ENCODE measurements at places on chromosomes 4 and X.

DNA sequence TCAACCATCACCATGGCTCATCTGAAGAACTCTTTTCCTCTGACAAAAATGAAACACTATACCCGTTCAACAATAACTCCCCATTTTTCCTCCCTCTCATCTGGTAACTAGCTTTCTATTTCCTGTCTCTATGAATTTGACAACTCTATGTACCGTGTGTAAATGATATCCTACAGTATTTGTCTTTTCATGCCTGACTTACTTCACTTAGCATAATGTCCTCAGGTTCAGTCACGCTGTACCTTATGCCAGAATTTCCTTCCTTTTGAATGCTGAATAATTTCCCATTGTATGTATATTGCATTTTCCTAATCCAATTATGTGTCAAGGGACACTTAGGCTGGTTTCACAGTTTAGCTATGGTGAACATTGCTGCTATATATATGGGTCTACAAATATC is 18.2 kb downstream of the MAGEA9 start:
- no peak for ATAC-seq

GRCh38 chrX:153565996-153566580 is 32.9 kb downstream of the CCNQ start:
- ATAC-seq = no peak

- peak; percentile 63 for ATAC-seq
Measured at GRCh38 chrX:48890934-48891401, 6.6 kb downstream of the TIMM17B start.

DNA sequence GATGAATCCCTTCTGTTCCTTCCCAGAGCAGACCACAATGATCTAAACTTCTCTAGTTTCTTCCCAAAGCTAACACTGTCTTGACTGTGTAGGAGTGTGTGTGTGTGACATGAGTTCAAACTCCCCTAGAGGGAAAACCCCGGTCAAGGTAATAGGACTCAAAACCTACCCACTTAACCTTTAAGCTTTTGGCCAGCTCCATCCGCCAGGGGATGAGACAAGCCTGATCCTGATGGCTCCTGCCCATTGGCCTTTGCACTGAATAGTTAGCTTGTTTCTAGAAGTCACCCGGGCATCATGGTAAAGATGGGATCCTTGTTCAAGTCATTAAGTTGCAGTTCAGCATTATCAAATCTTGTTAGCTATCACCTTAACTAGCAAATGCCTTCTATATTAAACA is 738.4 kb downstream of the RPA4 start:
- ATAC-seq = no peak

- no peak for ATAC-seq
Measured at GRCh38 chr4:96317891-96318290, 478.0 kb downstream of the PDHA2 start.

GRCh38 chr4:84582302-84582987 is 482 bp upstream of the CDS1 start:
- ATAC-seq = peak; percentile 78

- no peak for ATAC-seq
Measured at GRCh38 chr4:25258980-25259578, 25.2 kb downstream of the PI4K2B start.

- ATAC-seq = no peak
Measured at GRCh38 chrX:56226980-56227379, 5.2 kb upstream of the KLF8 start.

DNA sequence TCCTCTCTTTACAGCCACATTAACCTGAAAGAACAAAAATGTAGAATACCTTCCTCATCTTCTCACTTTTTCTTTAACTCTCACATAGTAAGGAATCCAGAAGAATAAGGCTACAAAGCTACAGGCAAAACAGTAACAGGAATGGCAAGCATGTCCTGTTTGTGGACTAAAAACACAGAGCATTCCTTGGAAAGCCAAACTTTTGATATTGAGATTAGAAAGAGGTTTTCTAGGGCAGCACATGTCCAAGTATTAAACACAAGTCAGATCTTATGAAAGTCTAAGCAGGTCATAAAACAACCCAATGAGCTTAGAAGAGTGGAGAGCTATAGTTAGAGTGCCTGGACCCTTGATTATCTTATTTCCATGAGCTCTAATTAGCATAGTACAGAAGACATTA is 58.2 kb upstream of the FAM9C start:
- no peak for ATAC-seq

DNA sequence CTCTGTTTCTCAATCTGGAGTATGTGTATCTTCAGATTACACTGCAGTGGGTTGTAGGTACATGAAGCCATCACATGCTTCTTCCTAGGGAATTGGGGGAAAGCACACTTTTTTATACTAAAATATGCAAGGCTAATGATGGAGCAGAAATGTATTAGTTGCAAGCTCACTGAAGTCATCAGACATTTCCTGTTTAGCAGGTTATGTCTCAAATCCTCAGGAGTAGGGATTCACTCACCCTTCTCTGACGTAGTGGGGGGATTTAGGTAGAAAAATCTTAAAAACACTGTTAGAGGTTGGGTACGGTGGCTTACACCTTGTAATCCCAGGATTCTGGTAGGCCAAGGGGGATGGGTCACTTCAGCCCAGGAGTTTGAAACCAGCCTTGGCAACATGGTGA is 128.4 kb upstream of the GPC4 start:
- ATAC-seq = no peak

DNA sequence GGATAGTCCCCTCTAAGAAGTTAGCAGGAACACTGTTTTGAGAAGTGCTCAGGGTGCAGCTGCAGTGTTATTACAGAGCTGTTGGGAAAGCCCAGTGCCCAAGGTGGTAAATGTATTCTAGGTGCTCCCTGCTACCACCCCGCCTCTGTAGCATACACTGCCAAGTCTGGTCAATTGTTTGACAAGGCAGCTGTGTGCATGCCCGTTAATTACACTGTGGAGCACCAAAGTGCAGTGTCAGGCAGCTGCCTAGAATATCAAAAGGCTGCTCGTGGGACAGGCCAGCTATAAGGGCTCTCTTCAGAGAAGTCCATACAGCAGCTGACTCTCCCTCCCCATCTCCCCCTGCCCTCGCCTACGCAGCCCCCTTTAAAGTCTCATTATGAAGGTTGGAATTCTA is 99.9 kb upstream of the KLHL13 start:
- no peak for ATAC-seq

DNA sequence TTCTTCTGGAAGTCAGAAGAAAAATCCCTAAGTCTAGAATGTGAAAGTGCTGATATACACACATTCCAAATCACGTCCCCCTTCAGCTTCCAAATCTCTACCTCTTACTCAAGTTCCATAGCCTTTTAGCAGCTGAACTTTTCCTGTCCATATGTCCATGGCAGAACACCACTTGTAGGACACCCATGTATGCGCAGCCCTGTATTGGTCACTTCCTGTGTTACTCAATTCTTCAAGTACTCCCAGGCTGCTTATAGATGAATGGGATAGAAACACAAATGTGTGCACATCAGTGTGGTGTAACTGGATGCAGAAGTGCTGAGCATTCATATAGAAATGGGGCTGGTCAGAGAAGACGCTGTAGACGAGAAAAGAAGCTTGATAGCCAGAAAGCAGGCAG is 18.8 kb downstream of the SRPX2 start:
- ATAC-seq = no peak

GRCh38 chr4:8838296-8838960 is 33.2 kb downstream of the HMX1 start:
- ATAC-seq = no peak

DNA sequence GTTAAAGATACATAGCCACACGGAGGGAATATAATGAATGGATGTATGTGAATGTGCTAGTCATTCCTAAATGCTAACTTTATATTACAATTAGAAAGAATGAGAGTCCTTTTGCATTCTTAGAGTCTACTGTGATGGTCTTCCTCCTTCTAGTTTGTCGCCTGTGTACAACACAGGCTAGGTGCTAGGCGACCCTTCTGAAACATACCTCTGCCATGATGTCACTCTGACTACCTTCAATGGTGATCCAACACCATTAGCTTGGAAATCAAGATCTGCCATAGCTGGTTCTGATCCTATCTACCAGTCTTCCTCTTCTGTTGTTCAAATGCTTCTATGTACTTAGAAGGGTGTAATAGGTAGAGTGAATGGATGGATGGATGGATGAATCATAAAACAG is 151.2 kb downstream of the MGST2 start:
- ATAC-seq = no peak

DNA sequence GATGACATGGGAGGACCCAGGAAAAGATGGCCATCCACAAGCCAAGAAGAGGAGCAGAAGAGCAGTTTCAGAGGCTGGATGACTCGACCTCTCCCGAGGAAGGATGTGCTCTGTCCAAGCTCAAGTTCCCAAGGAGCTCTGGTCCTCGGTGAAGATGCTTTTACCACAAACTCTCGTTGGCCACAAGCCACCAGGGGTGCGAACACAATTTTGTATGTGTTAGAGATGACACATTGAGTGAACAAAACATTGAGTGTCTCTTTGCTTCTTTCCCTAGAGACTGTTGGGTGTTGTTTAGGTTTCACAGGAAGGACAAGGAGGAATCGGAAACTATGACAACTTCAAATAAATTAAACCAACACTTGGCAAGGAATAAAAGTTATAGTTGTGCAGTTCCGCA is 26.3 kb downstream of the FGFBP1 start:
- ATAC-seq = no peak

GRCh38 chr4:76535603-76536372 is 100.8 kb downstream of the SHROOM3 start:
- no peak for ATAC-seq

DNA sequence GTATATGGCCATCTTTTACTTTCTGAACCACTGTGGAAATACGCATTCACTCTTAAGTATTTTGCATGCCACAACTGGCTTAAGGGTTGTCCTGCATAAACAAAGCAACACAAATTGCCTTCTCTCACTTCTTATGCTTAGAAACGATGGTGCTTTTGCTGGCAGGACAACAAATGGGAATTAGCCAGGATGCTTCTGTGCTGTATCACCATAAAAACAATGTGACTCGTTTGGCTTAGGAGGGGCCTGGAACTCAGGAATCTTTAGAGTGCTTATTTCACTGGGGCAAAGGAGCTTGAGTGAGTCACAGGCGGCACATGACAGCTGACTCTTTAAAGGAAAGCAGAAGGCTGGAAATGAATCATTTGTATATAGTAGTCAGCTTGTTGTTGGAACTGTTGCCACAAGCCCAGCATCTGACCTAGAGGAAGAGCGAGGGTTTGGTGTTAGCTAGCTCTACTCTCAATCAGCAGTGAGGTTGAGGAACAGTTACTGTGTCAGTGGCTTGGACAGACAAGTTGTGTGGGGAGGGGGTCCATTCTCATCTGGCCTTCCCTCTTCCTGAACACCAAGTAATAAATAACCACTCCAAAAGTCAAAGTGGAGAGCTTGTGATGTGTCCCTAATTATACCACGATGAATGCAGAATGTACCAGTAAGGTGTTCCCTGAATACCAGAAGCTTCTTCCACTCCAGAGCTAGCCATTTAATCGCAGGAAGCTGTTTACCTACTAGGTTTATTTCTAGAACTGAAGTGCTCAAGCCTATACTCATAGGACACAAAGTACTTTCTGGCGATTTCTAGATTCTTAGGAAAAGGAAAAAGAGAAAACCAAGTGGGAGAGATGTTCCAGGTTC is 293.1 kb downstream of the CAMK2D start:
- peak; percentile 99 for ATAC-seq

DNA sequence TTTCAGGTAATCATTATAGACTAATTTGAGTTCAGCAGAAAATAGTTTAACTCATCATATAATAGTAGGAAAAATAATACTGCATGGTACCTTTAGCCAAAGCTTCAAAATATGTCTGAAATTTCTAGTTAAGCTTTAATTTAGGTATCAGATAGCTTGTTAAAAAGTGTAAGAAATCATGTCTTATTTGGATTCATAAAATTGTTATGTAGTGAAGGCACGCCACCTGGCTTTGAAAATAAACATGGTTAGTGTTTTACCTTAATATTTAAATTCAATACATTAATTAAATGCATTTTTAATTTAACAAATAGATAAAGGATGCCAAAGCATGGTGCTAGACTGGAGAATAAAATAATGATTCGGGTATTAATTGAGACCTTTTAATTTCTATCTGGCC is 211.4 kb downstream of the FSTL5 start:
- no peak for ATAC-seq
